ENCODE measurements at places on chromosomes 7 and 10.

DNA sequence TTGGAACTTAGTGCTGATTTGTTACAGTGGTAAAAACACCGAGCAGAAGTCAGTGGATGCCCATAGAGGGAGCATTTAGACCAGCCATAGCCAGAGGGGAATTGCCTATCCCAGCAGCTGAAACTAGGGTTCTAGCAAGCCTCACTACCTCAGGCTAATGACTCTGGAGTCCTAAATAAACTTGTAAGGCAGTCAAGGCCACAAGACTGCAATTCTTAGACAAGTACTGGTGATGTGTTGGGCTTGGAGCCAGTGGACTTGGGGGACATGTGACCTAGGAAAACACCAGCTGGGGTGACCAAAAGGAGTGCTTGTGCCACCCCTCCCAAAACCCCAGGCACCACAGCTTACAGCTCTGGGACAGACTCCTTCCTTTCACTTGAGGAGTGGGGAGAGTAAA lies 209.0 kb downstream of the MAGI2 start:
- DNase-seq, result no peak

- peak; percentile 8 for DNase-seq
Measured at GRCh38 chr10:46558392-46559185, 2.1 kb upstream of the GPRIN2 start.

- no peak for DNase-seq
Measured at GRCh38 chr7:13915891-13916290, 73.6 kb downstream of the ETV1 start.

DNA sequence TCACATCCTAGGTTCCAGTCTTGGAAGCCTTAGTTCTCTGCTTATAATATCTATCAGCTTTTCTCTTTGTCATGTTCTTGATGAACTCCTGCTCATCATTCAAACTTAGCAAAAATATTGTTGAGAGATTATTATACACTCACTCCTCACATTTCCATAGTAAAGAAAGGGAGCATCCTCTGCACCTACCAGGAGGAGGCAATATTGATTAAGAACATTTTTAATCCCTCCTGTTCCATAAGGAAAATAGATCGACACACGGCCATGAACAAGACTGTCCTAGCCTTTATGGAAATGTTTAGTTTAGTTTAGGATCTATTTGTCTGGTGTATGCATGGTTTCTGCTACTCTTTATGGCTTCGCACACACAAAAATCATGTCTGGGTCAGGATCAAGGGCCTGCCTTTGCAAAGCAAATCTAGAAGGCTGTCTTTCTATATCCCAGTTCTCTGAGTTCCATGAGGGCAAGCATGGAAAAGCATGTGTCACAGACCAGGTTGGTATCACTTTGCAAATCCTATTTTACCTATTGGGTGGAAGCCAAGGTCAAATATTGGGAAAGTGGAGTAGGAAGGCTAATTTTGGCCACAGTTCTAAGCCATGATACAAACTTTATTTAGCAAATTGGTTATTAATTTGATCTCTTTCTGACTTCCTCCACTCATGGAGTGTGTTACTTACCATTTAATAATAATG lies 164.4 kb downstream of the MDFIC start:
- no peak for DNase-seq

GRCh38 chr7:5420067-5420880 lies 3.4 kb downstream of the TNRC18 start:
- DNase-seq, result no peak

Data from dorsolateral prefrontal cortex (tissue), 122 donors.